Osteoblast (primary cell): ENCODE measurements at places on chromosomes 7 and 10. TPM values are rescaled to one million over a fixed set of nuclear protein-coding genes. Genes with fewer than 3 reads are reported as not detected.

- DNase-seq, result no peak
These were observed 97.1 kb upstream of the CPXM2 start for GRCh38 chr10:123988694-123989093.

DNA sequence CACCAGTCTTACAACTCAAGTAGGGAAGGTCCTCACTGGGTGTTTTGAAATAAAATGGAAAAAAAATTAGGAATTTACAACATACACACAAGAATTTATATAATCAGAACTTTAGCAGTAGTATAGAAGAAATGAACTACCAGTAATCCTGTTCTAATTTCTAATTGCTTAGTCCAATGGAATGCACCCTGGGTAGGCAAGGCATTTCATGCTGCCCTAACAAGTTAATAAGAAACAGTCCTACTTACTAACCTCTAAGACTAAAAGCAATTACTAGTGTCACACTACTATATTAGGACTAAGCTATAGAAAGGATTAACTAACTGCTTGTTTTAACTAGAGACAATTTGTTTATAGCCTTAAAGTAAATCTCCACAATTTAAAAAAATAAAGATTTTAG, 158.1 kb downstream of the BTAF1 start:
- DNase-seq, result no peak

- DNase-seq, result no peak
These were observed 1014.5 kb upstream of the LRRTM3 start for GRCh38 chr10:65911151-65911835.

- peak; percentile 72 for DNase-seq
These were observed 32.9 kb upstream of the BPGM start for GRCh38 chr7:134613623-134614347.

DNA sequence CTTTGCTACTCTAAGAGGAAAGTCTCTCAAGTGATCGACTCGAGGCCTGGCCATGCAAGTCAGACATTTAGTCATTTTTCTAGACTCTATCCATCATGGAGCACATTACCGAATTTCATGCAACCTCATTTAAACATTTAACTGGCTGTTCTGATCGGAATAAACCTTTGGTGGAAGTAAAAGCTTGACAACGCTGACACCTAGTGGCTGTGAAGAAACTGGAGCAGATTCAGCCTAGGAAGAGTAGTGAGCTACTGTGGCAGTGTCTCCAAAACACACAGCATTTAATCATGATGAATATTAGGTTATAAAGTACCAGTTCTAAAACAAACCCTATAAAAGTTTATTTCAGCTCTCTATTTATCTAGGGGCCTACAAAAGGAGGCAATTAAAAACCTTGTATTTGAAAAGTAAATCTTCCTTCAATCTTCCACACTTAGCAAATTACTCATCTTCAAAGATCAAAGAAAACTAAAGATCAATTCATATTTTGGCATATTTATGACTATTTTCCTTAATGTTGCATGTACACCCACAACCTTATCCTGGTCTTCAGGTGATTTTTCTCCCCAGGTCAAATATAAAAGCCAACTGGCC, 175.0 kb downstream of the CTNNA3 start:
- peak; percentile 85 for DNase-seq

DNA sequence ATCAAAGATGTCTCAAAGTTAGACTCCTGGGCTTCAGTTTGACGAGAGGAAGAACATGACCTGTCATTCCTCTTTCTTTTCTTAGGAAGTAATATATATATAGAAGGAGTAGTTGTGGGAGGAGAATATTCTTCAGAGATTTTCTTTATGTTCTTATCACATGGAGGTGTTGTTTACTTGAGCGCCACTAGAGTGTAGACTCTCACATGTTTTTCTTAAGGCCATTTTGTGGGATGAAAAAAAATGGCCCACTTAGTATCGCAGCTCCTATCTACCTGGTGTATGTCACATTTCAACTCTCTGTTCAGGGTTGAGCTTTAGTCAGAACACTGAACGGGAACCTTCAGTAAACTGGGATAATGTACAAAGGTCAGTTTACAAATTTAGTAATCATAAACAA, 645.2 kb downstream of the PHTF2 start:
- DNase-seq, result no peak

DNA sequence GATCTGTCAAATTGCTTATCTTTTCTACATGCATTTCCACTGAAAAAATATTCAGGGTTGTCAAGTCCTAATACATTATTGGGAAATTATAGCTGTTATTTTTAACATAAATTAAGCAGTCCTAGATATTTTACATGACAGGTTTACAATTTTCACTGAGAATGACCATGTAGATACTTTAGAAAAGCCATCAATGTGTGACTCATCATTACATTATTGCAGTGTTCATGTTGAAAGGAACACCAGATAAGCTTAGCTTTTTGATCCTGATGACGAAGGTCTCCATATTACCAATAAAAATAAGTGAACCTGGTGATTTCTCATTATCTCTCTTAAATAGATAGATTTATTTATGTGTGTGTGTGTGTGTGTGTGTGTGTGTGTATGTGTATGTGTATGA, 529.5 kb upstream of the PCDH15 start:
- no peak for DNase-seq

DNA sequence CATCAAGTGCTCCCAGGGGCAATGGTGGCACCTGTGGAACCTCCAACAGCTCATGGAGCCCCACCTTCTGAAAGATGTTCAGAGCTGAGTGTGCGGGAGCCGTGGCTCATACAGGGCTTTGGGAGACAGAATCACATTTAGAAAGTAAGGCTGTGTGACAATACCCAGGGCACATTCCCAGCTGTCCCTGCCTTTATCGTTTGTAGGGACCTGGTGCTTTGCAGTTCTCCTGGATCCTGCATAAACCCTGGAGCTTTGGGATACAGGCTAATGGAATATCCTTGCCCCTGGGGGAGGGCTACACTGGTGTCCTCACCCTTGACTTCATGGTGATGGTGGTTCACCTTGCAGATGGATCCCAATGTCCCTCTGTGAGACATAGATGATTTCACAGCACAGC, 134.8 kb upstream of the LAMB4 start:
- DNase-seq, result peak; percentile 69

DNA sequence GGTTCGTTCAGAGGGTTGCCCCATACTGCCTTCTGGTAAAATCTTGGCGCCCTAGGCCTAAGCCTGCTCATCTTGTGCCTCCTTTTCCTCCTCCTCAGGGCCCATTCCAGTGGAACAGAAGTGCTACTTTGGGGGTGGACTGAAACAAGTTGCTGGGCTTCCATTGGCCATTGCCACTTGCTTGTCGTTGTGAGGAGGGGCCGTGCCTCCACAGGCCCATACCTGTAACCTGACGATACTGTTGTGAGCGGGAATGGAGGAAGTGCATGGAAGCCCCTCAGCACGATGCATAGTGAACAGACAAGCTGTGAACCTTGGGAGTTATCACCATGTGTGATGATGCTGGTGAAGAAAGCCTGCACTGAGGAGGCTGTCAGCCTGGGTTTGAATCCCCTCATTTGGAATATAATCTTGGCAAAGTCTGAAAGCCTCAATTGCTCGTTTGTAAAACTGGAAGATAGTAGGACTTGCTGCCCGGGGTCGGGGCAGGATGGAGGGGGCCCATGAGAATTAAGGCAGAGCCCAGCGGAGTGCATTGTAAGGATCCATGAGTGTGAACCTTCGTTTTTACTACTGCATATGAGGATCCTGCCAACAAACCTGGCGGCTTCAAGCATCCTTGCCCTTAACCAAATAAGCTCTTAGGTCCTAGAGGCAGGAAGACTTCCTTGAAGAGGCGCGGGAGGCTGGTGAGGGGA, 671 bp upstream of the PAPSS2 start:
- no peak for DNase-seq

DNA sequence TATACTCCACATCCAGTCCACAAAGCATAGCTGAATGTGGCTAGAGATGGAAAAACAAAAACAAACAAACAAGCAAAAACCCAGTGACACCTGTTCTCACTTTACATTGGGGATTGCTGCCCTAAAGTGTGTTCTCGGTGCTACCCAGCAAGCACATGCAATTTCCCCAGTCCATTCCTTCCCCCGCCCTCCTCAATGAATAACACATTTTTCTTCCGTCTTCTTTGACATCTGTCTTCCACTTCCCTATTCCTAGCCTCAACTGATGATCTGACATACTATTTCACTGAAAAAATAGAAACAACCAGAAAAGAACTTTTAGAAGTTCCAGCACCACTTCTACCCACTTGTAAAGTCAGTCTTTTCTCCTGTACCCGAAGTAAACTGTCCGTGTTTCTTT, 147.1 kb downstream of the MALRD1 start:
- DNase-seq, result no peak

DNA sequence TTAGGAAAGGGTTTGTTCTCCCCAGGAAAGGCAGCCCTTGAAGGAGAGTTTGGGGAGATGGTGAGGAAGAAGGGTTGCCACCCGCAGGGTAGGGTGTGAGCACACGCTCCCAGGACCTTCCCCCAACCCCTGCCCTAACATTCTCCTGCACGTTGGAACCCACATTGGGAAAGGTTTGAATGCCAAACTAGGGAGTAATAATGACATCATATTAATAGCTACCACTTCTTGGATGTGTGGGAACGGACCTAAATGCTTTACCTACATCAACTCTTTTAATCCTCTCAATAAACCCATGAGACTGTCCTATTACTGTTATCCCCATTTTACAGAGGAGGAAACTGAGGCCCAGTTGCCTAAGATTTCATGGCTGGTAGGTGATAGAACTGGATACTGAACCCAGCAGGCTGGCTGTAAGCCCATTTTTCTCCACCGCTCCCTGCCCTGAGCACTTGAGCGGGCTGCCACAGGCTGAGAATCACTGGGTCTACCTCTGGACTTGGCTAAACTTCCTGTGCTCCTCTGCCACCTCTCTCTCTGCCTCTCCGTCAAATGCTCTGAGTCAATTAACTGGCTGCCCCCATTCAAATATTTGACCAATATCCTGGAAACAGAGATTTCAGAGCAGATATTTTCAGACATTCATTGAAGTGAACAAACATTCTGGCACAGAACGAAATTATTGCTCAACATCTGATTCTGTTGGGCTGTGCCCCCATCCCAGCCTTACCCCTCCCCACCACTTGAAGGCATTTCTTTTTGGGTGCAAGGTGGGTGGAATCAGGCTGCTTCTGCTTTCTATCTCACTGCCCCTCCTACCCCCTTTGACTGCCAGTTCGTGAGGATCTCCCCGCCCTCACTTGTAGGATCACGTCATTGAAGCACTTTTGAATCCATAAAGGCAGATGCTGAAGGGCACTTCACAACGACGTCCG, 129.7 kb downstream of the C10orf105 start:
- no peak for DNase-seq

GRCh38 chr10:86960003-86960862, 1.8 kb downstream of the SNCG start:
- DNase-seq, result peak; percentile 96

ACSM6 gene
- total RNA-seq, result not detected in 2 replicates

PFKFB3 gene
- total RNA-seq, result 7.1 and 19.2 TPM in 2 replicates

AKR1C3 gene
- total RNA-seq, result 207 and 238 TPM in 2 replicates

COL28A1 gene
- 0.29 and 0.36 TPM in 2 replicates for total RNA-seq

PLCE1 gene
- 6.2 and 7.7 TPM in 2 replicates for total RNA-seq

CLEC2L gene
- not detected in 2 replicates for total RNA-seq
